ENCODE measurements at places on chromosomes 4 and X. TPM values are rescaled to one million over a fixed set of nuclear protein-coding genes. Genes with fewer than 3 reads are reported as not detected.

PCSK1N gene
- total RNA-seq: 4.3 TPM

NXF2B gene
- not detected for total RNA-seq

NUDT10 gene
- 0.41 TPM for total RNA-seq

HERC3 gene
- 36.2 TPM for total RNA-seq

ADH1A gene
- total RNA-seq: not detected

SPINK2 gene
- total RNA-seq: 0.93 TPM

CPEB2 gene
- 11.6 TPM for total RNA-seq

VCX3A gene
- not detected for total RNA-seq

TACC3 gene
- total RNA-seq: 3.7 TPM

ATP7A gene
- 6.3 TPM for total RNA-seq

PPP1R2C gene
- total RNA-seq: not detected

PASD1 gene
- not detected for total RNA-seq

AKAP14 gene
- not detected for total RNA-seq

CNGA1 gene
- total RNA-seq: 0.24 TPM

TAF1 gene
- 19.1 TPM for total RNA-seq

VAMP7 gene
- total RNA-seq: 19.3 TPM

TEX13C gene
- not detected for total RNA-seq

ENPEP gene
- 3.3 TPM for total RNA-seq

SSX4 gene
- not detected for total RNA-seq

GLRA3 gene
- total RNA-seq: not detected

ATP8A1 gene
- total RNA-seq: 25.8 TPM

ZCCHC18 gene
- not detected for total RNA-seq

SMIM43 gene
- total RNA-seq: not detected

SRPK3 gene
- 24.6 TPM for total RNA-seq

DNAAF6 gene
- not detected for total RNA-seq

RGN gene
- 14.1 TPM for total RNA-seq

ATP6AP2 gene
- total RNA-seq: 52.8 TPM

MBNL3 gene
- total RNA-seq: 140 TPM

BGN gene
- total RNA-seq: 206 TPM

CFI gene
- total RNA-seq: 12.6 TPM

TAB3 gene
- 32.4 TPM for total RNA-seq
